Mammary epithelial cell (primary cell): ENCODE measurements at places on chromosomes 5 and 9. TPM values are rescaled to one million over a fixed set of nuclear protein-coding genes. Genes with fewer than 3 reads are reported as not detected.

- no peak for DNase-seq
Measured at GRCh38 chr9:4829969-4830368, 37.2 kb downstream of the RCL1 start.

Gene NUTM2F
- total RNA-seq, result not detected in 2 replicates

DNA sequence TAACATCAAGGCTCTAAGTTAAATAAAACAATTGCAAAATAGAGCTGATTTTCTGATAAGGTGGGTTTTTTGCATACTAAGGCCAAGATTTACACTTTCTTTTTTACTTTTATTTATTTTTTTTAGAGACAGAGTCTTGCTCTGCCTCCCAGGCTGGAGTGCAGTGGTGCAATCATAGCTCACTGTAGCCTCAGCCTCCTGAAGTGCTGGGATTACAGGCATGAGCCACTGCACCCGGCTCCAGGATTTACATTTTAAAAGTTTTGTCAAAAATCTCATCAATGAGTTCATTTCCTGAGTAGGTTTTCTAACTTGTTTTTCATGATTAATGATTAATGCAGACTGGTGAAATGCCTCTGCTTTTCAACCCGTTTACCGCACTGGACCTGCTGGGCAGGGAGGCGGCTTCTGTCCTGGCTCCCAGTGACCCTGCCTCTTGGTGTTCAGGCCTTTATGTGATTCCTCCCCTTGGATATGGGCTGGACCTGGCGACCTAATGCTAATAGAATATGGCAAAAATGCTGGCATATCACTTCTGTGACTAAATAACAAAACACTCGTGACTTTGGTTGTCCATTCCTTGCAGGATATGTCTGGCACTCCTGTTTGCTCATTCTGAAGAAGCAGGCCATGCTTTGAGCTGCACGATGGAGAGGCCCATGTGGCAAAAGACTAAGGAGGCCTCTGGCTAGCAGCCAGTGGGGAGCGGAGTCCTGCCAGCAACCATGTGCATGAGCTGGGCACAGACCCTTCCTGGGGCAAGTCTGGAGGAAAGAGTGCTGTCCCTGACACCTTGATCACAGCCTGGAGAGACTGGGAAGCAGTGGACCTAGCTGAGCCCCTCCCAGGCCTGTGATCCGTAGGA lies 72.2 kb upstream of the PTCH1 start:
- no peak for DNase-seq

- no peak for DNase-seq
Measured at GRCh38 chr5:163473635-163474243, 13.3 kb downstream of the HMMR start.

GRCh38 chr5:98768160-98768959 lies 5.1 kb upstream of the RGMB start:
- no peak for DNase-seq

DNA sequence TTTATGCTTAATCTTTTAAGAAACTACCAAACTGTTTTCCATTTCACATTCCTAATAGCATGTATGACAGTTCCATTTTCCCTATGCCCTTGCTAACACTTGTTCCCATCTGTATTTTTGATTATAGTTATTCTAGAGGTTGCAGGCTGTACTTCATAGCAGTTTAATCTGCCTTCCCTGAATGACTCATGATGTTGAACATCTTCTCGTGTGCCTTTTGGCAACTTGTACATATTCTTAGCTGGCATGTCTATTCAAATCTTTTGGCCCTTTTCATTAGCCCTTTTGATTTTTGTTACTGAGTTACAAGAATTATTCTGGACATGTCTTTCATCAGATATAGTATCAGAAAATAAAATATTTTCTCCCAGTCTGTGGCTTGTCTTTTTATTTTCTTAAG lies 320.3 kb downstream of the DIRAS2 start:
- no peak for DNase-seq

Gene WNT8A
- not detected in 2 replicates for total RNA-seq

Gene MXD3
- total RNA-seq, result 0.83 TPM

DNA sequence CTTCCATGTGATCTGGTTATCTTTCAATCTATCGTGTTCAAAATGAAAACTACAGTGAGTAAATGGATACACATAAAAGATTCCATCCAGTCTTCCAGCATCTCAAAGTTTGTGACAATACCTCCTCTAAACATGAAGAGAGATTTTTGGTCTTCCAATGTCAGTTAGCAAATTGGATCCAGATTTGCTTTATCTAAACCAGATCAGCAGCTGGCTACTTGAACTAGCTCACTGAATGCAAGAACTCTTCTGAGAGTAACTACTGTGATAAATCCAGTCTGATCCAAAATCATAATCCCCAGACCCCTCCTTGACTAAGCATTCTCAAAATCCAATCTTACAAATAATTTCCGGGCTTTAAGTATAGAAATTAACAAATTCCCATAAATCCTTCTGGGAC lies 2177.9 kb upstream of the C9orf72 start:
- no peak for DNase-seq

Gene TMC1
- total RNA-seq, result not detected

DNA sequence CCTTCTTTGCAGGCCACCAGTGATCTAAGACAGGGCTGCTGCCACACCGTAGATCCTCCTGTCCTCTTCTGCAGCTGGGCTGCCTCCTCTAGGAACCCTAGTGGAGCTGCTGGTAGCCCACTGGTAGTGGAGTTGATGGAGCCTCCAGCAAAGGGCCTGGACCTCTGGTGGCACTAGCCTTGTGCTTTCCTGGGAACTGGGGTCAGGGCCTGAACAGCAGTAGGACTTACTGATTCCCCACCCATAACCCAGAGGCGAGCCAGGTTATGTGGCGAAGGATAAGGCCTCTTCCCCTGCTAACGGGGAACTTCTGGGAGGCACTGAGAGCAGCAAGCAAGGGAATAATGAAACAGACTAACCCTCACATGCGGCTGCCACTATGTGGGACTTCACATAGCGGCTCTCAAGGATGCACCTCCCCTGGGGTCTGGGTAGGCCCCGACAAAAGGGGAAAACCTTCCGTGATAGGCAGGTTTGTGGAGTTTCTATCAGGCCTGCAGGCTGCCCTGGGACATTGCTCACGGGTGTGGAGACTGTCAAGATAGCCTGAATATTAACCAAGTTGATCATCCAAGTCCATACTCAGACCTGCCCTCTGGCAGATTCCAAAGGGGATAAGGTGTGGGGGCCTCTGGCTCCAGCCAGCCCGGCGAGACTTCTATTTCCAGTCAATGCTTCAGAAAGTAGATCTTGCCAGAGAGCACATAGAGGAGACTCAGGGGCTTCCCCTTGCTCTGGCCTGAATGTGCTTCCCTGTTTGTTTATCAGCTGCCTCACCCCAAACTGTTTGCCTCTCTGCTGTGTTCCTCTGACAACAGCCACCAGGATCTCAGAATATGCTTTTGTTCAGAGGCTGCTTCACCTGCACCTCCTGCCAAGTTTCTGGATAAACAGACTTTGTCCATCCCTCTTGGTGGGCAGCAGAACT lies 7.4 kb downstream of the SLC22A4 start:
- DNase-seq, result no peak

DNA sequence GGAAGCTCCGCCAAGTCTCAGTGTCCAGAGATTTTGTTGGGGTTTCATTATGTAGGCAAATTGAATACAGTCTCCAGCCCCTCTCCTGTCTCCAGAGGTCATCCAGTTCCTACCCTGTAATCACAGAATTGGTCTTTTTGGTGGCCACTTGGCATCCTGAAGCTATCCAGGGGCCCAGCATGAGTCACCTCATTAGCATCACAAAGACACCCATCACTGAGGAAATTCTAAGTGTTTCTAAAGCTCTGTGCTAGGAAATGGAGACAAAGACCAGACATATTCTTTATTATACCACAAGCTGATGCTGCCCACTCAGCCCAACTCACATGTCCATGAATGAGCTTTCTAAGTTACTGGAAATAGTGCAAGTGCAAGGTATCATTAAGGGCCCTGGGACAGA lies 229.9 kb downstream of the DOCK8 start:
- peak; percentile 20 for DNase-seq

- DNase-seq, result peak; percentile 58
Measured at GRCh38 chr9:87742813-87743428, 17.0 kb downstream of the CTSL start.

Gene PDZD2
- total RNA-seq, result 0.33 TPM

GRCh38 chr9:76415154-76415553 lies 20.9 kb upstream of the RFK start:
- DNase-seq, result no peak

Gene EIF4E1B
- not detected in 2 replicates for total RNA-seq

Gene C7
- not detected for total RNA-seq

GRCh38 chr5:136082390-136083193 lies 50.1 kb upstream of the SMAD5 start:
- DNase-seq, result peak; percentile 61

GRCh38 chr9:17116400-17116837 lies 18.4 kb upstream of the CNTLN start:
- DNase-seq, result peak; percentile 30

DNA sequence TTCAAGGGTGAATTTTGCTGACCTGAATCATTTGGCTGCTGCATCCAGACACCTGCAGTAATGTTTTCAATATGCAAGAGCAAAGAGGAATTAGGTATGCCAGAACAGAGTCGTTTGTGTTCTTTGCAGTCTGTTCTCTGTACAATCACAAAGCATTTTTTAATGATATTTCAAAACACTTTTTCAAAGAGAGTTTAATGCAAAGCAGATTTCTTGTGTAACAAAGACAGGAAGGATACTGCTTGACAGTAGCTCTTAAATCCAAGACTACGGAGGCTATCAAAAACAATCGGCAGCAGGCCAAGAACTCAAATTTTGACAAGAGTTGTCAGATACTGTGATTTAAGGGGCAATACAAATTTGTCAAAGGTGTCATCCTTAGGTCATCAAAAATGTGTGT lies 341.9 kb downstream of the GADD45G start:
- no peak for DNase-seq

GRCh38 chr5:176906126-176906525 lies 7.0 kb upstream of the HK3 start:
- no peak for DNase-seq

DNA sequence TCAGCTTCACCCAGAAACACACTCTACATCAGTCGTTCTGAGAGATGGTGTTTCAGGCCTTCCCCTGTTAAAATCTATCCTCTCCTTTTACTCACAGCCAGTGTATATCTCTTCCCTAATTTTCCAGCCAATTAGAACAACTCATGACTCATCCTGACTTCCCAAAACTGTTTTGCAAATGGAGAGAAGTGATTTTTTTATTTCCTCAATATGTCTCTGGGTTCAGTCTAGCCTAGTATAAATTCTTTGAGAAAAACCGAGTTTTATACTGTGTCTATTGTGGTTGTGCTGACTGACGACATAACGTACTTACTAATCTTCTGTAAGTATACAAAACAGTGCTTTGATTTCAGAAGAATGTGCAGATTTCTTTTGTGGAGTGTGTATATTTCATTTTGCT lies 28.4 kb upstream of the CAST start:
- no peak for DNase-seq

Gene PTPA
- 73.7 TPM for total RNA-seq

GRCh38 chr5:6717687-6718086 lies 4.5 kb downstream of the TENT4A start:
- no peak for DNase-seq

GRCh38 chr9:86459191-86459590 lies 105.0 kb upstream of the TUT7 start:
- DNase-seq, result no peak

DNA sequence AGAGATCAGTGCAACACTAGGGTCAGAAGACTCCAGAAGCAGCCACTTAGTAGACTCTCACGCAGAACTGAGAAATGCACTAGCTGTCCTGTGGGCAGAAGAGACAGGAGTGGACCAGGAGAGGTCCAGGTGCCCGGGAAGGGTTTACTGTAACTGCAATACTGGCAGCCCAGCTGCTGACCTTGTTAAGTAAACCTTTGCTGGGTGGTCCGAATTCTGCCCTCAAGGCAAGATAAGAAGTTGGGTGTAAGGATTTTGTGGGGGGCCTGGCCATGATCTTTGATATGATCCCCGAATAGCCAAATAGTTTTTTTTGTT lies 91.3 kb downstream of the PDE6A start:
- DNase-seq, result no peak

DNA sequence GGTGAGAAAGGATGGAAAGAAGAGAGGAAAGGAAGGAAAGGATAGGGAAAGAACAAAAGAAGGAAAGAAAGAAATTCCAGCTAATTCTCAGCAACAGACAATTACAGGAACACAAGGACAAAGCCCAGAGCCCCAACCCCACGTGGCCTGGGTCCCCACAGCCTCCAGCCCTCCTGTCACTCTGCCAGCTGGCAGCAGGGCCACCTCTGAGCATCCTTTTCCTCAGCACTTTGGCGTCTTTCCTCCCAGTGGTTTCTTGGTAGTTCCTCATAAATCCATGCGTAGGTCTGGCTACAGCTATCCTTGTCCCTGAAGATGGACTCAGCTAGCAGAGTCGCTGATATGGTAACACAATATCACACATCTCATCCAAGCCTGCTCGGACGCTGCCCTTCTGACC lies 28.3 kb downstream of the ADAMTS2 start:
- DNase-seq, result no peak

- DNase-seq, result no peak
Measured at GRCh38 chr5:141729387-141730006, 47.5 kb upstream of the ARAP3 start.

Gene DNM1
- 0.67 TPM for total RNA-seq

DNA sequence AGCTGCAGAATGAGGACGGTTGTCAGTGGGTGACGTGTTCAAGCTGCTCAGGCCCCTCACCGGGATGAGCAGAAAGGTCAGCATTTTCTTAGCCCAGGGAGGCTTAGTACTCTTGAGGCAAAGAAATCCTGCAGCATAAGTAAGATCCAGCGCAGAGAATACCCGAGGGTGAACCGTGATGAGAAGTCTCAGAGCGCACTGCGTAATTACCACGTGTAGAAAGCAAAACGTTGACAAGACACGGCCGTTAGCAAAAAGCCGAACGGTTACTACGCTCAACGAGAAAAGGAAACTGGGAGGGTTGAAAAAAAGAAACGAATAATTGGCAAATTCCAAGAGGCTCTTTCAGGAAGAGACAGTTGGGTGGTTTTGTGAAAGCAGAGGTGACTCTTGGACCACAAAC lies 104.0 kb downstream of the COL23A1 start:
- DNase-seq, result no peak

Gene FBP2
- not detected for total RNA-seq
